ENCODE measurements at places on chromosomes 16 and 17. TPM values are rescaled to one million over a fixed set of nuclear protein-coding genes. Genes with fewer than 3 reads are reported as not detected.

Gene SOX8
- 1.3 TPM for polyA plus RNA-seq

Gene DNASE1L2
- not detected for polyA plus RNA-seq

Gene CLEC18C
- not detected for polyA plus RNA-seq

Gene PTGES3L
- polyA plus RNA-seq: 0.30 TPM

Gene CCR7
- 897 TPM for polyA plus RNA-seq

Gene ARHGAP44
- 0.15 TPM for polyA plus RNA-seq

Data from naive thymus-derived CD8-positive, alpha-beta T cell (primary cell).